ENCODE measurements at places on chromosomes 11 and 22.

GRCh38 chr11:27497284-27497866, 9.2 kb downstream of the LIN7C start:
- peak; percentile 17 for DNase-seq

DNA sequence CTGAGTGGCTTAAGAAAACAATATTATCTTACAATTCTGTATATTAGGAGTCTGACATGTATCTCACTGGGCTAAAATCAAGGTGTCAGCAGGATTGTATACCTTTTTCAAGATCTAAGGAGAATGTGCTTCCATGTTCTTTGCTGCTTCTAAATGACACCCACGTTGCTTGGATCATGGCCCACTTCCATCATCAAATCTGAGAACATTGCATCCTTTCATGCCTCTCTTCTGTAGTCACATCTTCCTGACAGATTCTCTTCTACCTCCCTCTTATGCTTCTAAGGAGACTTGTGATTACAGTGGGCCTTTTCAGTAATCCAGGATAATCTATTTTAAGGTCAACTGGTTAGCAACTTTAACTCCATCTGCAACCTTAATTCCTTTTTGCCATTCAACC, 499.4 kb downstream of the FAM181B start:
- no peak for DNase-seq

- peak; percentile 4 for DNase-seq
Measured at GRCh38 chr11:67119585-67120391, 725 bp downstream of the KDM2A start.

DNA sequence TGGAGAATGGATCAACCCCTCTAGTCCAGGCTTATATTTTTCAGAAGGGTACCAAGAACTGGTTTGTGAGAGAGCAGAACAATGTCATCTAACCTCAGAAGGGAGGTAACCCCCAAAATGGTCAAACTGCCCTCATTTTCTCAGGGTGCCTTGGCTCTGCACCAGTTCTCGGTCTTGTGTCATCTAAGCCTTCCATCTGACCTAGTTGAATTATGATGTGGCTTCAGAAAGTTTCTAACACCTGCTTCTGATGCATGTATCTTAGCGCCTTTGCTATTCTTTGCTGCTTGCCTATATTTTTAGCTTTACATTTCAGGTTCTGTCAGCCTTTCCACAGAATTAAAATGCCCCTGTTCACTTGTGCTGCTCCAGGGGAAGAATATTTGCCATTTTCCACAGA, 91.7 kb upstream of the E2F8 start:
- no peak for DNase-seq

- DNase-seq = no peak
Measured at GRCh38 chr22:42328130-42328783, 57.8 kb upstream of the TCF20 start.

GRCh38 chr11:83681031-83681781, 395.0 kb upstream of the CCDC90B start:
- DNase-seq = peak; percentile 15

GRCh38 chr11:13223112-13223511, 54.5 kb upstream of the BMAL1 start:
- no peak for DNase-seq

GRCh38 chr11:106061249-106061784, 15.8 kb downstream of the KBTBD3 start:
- DNase-seq = no peak

DNA sequence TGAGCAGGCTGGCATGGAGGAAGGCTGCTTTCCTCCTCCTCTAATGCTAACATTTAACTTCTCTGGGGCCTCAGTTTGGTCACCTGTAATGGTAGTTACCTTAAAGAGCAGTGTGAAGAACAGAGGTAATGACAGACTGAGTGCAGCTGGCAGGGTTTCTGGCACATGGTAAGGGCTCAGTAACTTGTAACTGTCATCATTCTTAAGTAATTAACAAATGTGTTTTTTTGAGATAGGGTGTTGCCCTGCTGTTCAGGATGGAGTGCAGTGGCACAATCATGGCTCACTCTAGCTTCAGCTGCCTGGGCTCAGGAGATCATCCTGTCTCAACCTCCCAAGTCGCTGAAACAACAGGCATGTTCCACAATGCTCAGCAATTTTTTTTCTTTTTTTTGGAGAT, 242.0 kb upstream of the SYN3 start:
- no peak for DNase-seq

DNA sequence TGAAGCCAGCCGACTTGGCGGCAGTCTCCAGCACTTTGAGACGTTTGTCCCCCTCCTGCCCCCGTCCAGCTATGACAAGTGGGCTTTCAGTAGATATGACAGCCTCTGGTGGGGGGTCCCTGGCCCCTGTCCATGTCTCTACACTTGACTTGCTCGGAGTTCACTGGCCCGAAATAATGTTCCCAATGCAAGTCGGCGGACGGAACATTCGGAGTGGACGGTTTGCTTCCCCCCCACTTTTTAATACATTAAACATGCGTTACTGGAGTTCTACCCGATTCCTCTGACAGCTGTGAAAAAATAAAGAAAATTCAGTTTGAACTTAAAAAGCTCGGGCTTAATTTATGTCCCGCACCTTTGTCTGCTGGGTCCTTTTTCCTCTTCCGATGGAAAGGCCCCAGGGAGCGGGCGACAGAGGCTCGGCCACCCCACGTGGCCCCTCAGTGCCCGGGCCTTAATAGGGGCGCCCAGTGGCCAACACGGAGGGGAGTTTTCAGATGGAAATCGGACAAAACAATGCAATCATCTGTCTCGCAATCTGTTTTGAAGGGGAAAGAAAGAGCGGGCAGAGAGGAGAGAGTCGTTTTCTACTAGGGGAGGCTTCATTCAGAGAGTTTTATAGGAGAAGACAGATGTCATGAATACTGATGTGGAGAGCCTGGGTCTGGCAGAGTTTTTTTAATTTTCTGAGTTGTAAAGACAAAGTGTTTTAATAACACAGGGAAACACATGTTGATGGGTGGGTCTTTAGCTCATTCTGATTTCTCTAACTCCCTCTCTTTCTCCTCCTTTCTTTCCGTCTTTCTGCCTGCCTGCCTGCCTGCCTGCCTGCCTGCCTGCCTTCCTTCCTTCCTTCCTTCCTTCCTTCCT, 50.2 kb downstream of the SMIM38 start:
- no peak for DNase-seq

- no peak for DNase-seq
Measured at GRCh38 chr11:1653541-1654387, 24.2 kb downstream of the KRTAP5-5 start.

DNA sequence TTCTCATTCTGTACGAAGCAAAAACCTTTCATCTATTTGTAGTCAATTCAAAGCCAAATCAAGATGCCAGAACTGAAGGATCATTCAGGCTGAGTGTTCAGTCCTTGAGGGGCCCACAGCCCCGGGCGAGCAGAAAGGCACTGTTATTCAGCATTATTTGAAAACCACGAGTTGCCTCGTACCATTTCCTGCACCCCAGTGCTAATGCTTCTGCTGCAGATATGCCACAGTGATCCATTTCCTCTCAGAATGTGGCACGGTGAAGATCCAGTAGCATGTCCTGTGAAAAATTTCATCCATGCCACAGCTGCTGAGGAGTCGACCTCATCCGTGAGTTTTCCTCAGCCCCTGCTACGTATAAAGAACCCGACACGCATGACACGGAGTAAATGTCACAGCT, 85.4 kb downstream of the OSBP2 start:
- no peak for DNase-seq

DNA sequence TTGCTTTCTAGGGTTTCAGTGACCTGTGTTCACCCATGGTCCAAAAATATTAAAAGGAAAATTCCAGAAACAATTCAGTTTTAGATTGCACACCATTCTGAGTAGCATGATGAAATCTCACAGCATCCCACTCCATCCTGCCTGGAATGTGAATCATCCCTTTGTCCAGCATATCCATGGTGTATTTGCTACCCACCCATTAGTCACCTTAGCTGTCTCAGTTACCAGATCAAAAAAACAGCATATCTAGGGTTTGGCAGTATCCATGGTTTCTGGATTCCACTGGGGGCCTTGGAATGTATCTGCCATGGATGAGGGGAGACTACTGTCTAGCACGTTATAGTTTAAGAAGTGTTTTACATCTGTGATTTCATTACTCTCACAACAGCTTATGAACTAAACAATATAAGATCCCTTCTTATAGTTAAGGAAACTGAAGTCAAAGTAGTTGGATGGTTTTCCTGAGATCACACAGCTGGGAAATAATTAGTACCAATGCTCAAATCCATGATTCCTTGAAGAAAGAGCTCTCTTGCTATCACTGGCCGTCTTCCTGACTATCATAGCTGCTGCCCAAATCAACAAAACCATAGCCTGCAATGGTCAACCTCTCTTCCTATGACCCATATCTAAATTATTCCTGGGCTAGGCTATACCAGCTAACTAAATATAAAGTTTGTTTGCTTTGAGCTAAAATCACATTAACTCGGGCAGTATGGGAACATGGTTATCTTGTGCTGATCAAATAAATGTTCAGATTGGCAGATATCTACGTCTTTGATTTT, 122.6 kb downstream of the MICAL2 start:
- no peak for DNase-seq

DNA sequence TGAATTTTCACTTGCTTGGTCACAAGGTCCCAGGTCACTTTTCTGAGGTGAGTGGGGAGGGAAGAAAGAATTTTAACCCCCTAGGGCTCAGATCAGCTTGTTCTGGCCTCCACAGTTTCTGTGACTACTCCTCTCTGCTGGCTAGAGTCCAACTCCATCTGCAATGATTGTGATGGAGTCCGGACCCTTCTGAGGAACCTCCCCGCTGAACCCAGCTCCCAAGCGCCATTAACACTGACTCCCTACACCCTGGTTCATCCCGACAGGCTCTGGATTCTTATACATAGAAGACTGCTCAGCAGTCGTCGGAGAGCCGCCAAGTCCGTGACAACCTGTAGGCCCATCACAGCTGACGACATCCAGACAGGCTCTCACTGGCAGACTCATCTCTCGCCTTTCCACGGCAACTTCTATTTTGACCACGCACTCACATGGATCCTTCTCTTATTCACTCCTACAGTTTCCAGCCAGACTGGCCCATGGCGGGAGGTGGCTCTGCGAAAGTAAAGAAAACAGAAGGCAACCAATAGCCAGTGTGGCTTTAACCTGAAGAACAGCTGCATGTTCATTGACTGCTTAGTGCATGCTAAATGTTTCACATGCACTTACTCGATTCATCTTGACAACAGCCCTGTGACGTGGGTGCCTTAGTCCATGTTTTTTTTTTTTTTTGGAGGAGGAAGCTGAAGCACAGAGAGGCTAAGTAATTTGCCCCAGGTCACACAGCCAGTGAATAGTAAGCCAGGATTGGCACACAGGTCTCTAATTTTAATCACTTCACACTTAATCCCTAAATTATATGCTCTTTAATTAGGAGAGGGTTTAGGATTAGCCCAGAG, 68.0 kb upstream of the PRDM11 start:
- no peak for DNase-seq

- no peak for DNase-seq
Measured at GRCh38 chr22:45058622-45058912, 48.8 kb upstream of the PHF21B start.

- no peak for DNase-seq
Measured at GRCh38 chr11:101907815-101908214, 7.0 kb upstream of the CEP126 start.

- no peak for DNase-seq
Measured at GRCh38 chr11:85903406-85903805, 48.2 kb downstream of the CCDC83 start.

DNA sequence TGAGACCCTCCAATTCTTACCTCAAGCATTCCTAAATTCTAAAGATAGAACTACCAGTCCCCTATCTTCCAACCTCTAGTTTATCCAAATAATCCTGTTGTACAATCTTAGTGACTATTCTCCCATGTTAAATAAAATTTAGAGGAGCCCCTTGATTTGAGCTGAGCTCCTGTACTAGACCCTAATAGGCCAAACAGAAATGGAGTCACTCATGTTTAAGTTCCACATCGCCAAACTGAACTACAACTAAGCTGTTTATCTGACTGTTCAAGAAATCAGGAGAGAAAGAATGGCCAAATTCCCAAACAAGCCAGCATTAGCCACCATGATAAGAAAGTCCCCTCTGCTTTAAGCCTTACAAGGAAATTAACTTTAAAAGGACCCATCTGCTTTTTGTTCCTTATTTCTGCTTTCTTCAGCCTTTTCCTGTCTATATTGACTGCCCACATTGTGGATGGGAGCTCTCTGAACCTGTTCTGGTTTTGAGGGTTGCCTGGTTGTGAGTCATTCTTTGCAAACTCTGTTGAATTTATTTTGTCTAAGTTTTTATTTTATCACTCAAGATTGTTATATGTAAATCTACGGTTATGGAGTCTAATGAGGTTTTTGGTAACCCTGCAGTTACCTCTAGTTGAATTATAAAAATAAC, 90.4 kb downstream of the TTC28 start:
- DNase-seq = no peak

- DNase-seq = no peak
Measured at GRCh38 chr11:76159303-76159937, 46.9 kb downstream of the WNT11 start.

DNA sequence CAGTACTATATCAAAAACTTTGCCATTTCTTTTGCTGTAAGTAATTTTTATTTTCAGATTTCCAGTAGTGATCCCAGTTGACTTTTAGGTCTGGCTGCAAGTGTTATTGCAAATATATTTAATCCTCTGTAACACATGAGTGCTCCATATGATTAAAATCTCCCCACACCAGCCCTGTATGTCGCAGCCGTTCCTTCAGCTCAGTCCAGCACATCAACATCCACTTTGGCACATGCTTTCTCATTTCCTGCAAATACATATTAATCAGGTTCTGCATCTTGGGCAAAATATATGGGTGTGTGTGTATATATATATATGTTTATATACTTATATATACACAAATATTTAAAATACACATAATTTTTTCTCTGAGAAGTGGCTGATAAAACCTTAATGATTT, 919.5 kb downstream of the JRKL start:
- DNase-seq = no peak

- DNase-seq = peak; percentile 70
Measured at GRCh38 chr11:129331871-129332274, 43.8 kb upstream of the BARX2 start.

- no peak for DNase-seq
Measured at GRCh38 chr11:124440608-124441007, 4.9 kb downstream of the OR8B8 start.

DNA sequence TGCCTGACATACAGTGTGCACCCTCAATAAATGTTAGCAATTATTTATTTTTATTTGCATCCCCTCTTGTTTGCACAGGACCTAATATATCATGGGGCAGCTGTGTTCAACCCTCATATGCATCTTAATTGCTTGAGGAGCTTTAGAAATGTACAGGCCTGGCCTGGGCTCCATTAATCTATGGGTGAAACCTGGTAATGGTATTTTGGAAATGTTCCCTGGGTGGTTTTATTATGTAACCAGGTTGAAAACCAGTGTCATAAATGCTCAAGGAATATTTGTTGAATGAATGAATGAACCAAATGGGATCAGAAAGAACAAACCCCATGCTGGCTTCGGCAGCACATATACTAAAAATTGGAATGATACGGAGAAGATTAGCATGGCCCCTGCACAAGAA, 84.0 kb upstream of the PICALM start:
- DNase-seq = no peak

DNA sequence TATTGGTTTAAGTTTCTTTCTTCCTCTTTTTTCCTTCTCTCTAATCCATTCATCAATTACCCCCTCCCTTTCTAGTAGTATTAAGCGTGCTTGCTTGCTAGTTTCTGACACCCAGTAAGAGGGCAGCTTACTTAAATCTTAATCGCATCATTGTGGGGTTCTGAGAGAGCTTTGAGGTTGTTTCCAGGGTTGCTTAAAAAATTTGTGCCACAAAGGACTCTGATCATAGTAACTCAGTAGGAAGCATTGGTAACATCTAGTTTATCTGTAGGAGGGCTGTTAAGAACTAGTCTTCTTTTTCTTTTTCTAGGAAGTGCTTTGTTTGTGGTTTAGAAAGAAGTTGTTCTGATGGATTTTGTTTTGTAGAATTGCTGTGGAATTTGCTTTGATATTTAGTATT, 45.3 kb downstream of the TMEM135 start:
- no peak for DNase-seq

Data from NCI-H748 treated with DMSO at 0.1 percent for 48 hours (cell line).